ENCODE measurements at places on chromosomes 5 and 9. TPM values are rescaled to one million over a fixed set of nuclear protein-coding genes. Genes with fewer than 3 reads are reported as not detected.
A peak's percentile ranks its signal among the peaks of the same experiment; 100 is the strongest.

DNA sequence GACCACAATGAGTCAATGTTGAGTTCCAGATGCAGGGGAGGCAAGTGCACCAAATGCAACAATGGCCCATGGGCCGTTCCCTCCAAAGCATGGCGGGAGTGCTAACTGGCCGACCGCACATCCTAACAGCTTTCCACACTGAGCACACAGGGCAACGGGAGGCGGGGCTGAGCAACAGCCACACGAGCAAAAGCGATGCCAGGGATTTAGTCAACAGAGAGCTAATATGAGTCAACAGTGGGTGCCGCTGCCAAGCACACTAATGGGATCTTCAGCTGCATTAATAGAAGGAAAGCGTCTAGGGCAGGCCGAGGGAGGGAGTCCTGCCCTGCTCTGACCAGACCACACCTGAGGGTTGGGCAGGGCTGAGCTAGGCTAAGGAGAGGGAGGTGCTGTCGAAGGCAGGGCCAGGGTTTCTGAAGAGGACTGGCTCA is 4.6 kb downstream of the EPB41L4B start:
- DNase-seq, result peak; percentile 89

GRCh38 chr5:173222466-173222865 is 12.5 kb downstream of the NKX2-5 start:
- no peak for DNase-seq

- no peak for DNase-seq
Measured at GRCh38 chr5:82211855-82212572, 66.1 kb downstream of the RPS23 start.

GRCh38 chr5:6178846-6179532 is 199.4 kb downstream of the MED10 start:
- DNase-seq, result no peak

- DNase-seq, result peak; percentile 58
Measured at GRCh38 chr9:131420980-131421624, 27.2 kb downstream of the PRRC2B start.

DNA sequence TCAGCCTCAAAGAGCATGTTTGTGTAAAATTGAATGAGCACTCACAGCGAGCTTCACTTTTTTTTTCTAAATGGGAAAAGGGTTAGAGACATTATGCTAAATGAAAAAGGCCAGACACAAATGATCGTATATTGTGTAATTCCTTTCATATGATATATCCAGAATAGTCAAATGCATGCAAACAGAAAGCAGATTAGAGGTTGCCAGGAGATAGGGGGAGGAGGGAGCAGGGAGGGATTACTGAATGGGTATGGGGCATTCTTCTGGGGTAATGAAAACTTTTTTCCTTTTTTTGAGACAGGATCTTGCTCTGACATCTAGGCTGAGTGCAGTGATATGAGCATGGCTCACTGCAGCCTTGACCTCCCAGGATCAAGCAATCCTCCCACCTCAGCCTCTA is 47.1 kb downstream of the DMAC1 start:
- DNase-seq, result no peak

- DNase-seq, result no peak
Measured at GRCh38 chr5:121525706-121526105, 326.0 kb upstream of the FTMT start.

Gene MARCHF11
- not detected for total RNA-seq

Gene CCDC192
- not detected for total RNA-seq

Gene FGFR4
- total RNA-seq, result 1.9 TPM
